ENCODE measurements at places on chromosomes 12 and 14.

DNA sequence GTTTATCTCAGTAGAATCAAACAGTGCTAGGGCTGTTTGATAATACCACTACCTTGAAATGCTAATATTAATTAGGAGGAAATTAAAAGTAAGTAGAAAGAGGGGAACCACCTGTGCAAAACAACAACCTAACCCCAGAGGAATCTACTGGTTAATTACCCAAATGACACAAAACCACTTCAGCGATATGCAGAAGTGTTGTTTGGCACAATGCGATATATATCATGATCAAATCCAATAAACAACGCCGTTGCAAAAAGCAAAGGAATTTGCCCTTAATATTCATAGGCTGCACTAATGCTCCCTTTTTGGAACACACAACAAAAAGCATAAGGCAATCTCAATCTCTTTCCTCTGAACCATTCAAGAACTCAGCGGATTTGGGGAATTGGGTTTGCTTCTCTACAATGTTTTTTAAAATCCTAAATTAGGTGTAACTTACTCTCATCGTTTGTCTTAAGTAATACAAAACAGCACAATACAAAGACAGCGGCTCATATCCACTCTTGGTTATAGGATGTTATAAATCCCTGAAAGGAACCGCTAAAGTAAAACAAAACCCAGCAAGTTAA lies 1.5 kb downstream of the MAP4K5 start:
- DNase-seq = no peak

DNA sequence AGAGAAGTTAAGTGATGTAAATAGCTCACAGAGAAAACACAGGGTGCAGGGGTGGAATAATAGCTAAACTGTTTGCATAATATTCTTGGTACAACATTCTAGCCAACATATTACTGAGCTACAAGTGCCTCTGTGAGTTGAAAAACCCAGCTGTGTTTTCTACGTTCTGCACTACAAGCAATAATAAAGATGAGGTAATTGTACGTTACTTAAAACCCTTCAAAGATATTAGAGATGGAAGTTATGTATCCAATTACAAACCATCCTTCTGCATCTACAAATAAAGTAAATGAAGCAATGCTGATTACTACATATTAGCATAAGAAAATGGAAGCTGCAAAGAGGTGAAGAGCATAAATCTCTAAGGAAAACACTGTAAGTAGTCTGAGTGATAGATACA lies 271.4 kb downstream of the SSPN start:
- no peak for DNase-seq

DNA sequence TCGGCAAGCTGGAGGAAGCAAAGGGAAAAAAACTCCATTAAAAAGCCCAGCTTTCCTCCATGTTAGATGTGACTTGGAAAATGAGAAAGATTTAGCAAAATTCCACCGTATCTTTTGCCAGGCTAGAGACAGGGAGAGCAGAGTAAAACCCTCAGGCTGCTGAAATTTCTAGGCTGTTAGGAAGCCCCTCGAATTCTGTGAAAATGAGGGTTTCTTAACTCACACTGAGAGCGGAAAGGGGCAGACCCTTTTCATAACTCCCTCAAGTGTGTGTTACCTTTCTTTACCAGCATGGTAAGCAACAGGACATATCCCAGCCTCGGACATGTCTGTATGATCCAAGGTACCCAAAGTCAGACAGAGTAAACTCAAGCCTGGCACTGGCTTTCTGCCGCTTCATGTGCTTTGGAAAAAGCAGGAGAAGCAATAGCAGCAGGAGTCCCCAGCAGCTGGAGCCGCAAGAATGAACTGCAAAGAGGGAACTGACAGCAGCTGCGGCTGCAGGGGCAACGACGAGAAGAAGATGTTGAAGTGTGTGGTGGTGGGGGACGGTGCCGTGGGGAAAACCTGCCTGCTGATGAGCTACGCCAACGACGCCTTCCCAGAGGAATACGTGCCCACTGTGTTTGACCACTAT lies at the start of gene RHOJ:
TSS of gene RHOJ (plus strand) at position 37 of the 637 bp plus-strand sequence. CDS start at position 464, 427 bp downstream.
- DNase-seq = no peak

- DNase-seq = no peak
Observed at GRCh38 chr14:90658541-90658967, 157.7 kb downstream of the TTC7B start.

GRCh38 chr12:46266869-46267574 lies 1.8 kb downstream of the SLC38A1 start:
- peak; percentile 76 for DNase-seq

- no peak for DNase-seq
Observed at GRCh38 chr12:31820832-31821231, 92.0 kb upstream of the AMN1 start.

DNA sequence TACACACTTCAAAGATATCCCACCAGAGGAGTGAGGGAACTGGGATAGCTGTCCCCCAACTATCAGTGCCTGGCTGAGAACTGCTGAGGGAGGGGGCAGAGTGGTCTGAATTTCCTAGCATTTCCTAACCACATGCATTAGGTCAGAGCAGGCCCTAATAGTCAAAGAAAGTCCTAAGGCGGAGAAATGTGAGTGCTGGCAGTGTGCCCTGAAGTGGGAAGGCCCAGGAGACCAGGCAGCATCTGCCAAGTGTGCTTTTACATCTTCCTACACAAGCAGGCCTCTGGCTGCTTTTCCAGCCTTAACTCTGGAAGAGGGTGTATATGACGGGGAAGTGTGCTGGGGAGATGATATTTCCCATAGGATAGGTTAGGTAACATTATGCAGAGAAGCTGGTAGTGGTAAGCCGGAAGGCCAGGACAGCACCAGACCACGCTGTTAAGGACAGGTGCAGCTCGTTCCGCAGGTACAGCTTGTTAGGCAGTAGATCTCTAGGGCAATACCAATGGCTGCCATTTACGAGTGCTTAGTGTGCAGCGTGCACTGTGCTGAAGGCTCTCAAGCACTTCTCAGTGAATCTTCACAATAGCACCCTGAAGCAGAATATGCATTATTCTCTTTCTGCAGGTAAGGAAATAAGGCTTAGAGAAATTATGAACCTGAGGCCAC lies 9.1 kb upstream of the CCDC198 start:
- DNase-seq = no peak

DNA sequence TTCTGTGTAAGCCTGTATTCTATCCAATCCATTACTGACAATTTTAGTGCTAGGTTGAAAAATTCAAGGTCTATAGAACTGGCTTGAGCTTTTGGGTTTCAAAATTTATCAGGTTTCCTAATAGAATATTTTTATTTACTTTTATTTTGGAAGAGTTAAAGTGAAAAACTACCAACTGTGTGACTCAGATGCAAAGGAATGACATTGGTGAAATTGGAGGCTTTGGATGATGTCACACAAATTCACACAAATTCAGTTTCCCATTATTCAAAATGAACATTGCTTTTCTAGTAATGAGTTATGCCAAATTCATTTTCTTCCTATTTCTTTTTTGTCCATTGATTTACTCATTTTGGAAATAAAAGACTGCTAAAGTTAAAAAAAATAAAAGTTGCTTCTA lies 186.9 kb downstream of the ALX1 start:
- no peak for DNase-seq

- no peak for DNase-seq
Observed at GRCh38 chr12:86777325-86777724, 521.1 kb upstream of the MGAT4C start.

GRCh38 chr12:95815632-95816212 lies 25.2 kb upstream of the NTN4 start:
- DNase-seq = peak; percentile 12

- no peak for DNase-seq
Observed at GRCh38 chr12:93144109-93144508, 215.0 kb upstream of the EEA1 start.

Data from NCI-H1930 (cell line).